H1 (cell line): ENCODE measurements at places on chromosomes 2 and 18. TPM values are rescaled to one million over a fixed set of nuclear protein-coding genes. Genes with fewer than 3 reads are reported as not detected.
A peak's percentile ranks its signal among the peaks of the same experiment; 100 is the strongest.

The IL1B gene
- not detected in 2 replicates for total RNA-seq

The RIT2 gene
- 2.5 and 3.2 TPM in 2 replicates for total RNA-seq

The DLGAP1 gene
- 15.1 and 16.9 TPM in 2 replicates for total RNA-seq

DNA sequence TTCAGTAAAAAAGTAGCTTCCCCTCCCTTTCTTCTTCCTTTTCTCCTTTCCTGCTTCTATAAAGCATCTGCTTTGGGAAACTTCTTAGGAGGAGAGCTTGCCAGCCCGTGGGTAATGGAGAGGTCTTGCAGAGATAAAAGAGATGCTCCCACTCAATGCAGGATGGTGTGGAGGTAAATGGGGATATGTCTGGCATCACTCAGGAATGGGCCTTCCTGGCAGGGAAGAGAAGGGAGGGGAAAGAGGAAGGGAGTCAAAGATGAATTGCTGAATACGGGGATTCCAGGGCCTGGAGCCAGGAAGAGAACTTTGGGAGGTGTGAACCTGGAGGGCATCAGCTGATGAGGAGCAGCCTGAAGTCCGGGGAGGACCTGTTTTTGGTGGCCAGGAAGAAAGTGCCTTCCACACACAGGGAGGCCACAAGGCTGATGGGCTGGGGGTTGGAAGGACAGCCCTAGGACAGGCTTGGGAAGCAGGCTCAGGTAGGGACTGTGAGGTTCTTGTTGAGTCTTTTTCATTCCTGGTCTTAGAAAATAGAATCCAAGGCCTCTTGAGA, 25.2 kb downstream of the IL1B start:
- no peak for DNase-seq

GRCh38 chr18:48797841-48798255, 152.9 kb downstream of the SMAD7 start:
- no peak for DNase-seq

DNA sequence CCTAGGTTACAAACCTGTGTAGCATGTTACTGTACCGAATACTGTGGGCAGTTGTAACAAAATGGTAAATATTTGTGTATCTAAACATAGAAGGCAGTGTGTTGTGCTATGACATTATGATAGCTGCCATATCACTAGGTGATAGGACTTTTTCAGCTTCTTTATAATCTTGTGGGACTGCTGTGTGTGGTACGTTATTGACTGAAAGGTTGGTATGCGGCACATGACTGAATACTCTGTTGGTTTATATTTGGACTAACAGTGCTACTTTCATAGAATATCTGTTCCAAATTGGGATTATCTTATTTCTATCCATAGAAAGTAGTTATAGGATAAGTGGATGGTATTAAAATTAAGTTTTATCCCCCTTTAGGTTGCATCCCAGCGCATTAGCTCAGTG, 144.7 kb downstream of the PHLPP1 start:
- no peak for DNase-seq

The LAMA1 gene
- 48.7 and 48.8 TPM in 2 replicates for total RNA-seq

DNA sequence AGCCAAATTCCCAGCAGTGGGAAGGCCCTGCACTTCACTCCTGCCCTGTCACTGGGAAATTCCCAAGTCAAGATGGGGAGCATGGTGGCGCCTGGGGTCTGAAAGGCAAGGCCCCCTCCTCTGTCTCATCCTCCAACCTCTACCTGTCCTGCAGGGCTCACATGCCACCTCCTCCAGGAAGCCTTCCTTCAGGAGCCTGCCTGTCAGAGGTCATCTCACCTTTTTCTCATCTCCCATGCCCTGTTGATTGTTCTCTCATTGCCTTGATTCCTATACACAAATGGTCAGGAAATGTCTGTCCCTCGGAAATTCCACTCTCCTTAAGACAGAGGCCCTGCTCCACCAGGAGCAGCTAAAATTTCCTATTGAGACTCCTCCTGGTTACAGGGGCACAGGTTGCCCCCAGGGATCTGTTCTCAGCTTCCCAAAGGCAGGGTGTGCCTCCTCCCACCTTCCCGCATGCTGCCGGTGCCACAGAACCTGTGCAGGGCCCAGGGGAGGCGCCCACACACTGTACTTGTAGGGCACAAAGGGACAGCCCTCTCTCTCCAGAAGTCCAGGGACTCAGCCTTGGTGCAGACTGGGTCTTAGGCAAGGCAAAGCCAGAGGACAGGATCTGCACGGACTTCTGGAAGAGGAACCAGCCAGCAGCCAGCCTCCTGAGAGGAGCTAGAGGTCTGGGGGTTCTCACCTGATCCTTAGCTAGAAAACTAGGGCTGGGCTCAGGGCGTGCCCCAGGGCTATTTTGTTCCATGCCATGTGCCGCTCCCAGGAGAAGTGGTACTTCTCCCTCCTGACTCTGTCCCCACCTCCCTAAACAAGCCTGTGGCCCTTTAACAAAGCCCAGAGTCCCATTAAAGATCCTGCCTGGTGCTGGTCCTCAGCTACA, 12.9 kb downstream of the HES6 start:
- no peak for DNase-seq

The C18orf54 gene
- total RNA-seq = 28.8 and 30.9 TPM in 2 replicates

- DNase-seq = no peak
Measured at GRCh38 chr2:173578404-173579107, 223.9 kb downstream of the CDCA7 start.

The LIMS4 gene
- 1.4 TPM in 1 of 2 replicates, not detected in the other for total RNA-seq

The MYCN gene
- total RNA-seq = 137 and 142 TPM in 2 replicates

- no peak for DNase-seq
Measured at GRCh38 chr2:219844401-219845091, 217.1 kb downstream of the SLC4A3 start.

The ITPRID2 gene
- 12.6 and 13.5 TPM in 2 replicates for total RNA-seq

DNA sequence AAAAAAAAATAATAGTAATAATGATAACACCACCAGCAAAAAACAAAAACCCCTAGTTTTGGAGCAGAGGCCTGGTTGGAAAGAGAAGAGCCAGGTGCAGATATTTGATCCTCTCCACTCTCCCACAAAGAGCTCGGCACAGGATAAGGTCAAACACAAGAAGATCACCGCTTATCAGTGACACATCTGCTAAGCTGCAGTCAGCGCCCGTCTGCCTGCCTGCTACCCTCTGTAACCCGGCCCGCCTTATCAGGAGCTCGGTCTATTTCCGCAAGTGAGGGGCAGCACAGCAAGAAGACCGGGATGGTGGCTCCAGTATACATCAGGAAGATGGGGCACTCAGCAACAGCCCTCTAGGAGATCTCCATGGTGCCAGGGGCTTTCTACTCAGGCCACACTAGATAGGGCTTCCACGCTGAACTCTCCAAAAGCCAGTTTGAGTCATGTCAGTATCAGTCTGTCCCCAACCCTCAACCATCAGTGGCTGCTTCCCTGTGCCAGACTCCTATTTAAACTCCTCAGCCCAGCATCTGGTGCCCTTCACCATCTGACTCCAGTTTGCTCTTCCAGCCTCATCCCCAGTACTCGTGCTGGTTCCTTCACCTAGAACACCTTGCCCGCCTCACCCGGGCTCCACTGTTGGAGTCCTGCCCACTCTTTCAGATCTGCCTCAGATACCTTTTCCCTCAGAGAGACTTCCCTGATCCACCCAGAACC, 67.3 kb upstream of the PPP1CB start:
- DNase-seq = no peak

GRCh38 chr18:60503199-60503598, 130.6 kb upstream of the MC4R start:
- no peak for DNase-seq

DNA sequence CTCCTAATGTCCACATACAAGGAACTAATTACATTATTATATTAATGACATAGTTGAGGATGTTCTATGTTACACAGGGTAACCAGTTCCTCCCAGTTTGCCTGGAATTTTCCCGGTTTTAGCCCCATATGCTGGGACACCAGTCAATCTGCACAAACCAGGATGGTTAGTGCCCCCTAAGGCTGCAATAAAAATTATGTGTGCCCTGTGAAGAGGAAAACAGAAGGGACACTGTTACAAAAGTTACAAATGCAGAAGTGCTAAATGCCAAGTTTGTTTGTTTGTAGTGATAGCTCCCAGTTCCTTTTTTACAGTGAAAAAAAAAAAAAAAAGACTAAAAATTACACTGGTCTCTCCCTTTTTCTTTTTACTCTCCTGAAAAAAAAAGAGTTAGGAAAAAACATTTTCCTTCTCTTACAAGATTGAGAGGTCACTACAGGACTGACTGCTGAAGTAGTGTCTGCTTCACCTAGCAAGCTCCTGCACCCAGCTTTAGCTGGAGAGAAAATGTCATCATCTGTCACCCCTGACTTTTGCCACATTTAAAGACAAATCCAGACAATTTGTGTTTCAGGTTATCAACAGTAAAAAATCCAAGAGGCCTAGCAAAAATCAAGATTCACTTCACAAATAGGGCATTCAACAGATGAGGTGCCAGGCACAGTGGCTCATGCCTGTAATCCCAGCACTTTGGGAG, 3.2 kb downstream of the ANKRD44 start:
- no peak for DNase-seq

The SERPINB10 gene
- not detected in 2 replicates for total RNA-seq

DNA sequence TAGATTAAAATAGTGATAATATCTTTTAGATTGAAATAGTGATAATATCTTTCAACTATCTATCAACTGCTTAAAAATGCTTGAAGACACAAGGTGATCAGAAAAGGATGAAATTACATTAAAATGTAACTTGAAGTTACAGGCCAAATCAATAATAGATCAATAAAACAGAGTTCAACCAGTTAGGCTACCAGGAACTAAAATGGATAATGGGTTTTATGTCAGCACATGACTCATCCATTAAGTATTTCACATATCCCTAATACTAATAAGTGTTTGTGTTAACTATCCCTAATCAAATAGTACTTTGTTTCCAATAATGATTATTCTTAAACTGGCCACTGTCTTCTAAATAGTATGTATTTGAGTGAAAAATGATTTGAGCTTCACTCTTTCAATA, 33.7 kb downstream of the CERKL start:
- no peak for DNase-seq

The ALK gene
- total RNA-seq = 0.09 and 0.10 TPM in 2 replicates

DNA sequence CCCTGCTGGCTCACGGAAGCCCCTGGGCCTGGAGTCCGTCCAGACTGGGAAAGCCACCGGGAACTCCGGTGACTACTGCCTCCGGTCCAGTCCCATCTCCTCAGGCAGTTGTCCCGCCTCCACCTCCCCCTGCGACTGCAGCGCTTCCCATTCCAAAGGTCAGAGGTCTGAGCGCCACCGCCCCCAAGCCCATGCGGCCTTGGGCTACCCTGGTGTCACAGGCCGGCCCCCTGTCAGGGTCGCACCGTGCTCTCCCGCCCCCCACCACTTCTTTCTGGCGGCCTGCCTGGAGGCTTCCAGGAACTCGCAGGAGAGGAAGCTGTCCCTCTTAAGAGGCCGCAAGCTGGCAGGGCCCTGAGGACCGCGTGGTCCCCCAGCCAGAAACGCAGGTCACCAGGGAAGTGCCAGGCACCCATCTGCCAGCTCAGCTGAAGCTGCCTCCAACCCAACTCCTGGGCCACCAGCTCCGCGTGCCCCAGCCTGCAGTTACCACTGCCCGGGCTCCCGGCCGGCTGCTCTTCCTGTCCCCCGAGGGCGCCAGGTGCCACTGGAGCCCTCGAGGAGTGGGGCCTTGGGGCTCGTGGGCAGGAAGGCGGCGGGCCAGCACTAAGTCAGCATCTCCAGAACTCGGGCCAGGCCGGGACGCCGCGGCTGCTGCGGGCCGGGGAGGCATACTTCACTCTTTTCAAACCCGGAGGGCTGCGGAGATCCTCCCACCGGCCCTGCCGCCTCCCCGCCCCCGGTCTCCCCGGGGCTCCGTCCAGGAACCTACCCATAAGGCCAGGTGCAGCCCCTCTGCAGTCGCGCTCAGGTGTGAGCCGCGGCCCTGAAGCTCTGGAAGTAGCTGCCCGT, 83.3 kb upstream of the POMC start:
- DNase-seq = peak; percentile 79

DNA sequence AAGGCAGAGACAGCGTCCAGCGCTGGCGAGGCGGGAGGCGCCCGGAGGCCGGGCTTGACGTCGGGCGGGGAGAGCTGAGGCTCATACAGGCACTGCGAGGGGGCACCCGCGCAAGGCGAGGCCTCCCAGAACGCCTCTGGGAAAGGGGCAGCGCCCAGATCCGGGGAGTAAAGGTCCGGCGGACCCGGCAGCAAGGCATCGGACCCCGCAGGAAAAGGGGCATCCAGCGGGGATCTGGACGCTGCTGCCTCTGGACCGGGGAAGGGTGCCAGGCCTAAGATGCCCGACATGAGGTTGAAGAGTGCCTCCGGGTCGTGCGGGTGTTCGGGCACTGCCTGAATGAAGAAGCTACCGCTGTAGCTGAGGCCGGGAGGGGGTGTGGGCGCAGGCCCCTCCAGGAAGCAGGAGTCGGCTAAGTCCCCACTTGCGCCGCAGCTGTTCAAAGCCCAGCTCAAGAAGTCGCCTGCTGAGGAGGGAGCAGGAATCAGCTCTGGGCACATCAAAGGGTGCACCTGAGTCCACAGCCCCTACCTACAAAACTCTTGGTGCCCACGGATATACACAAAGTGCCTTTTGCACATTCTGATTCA, 937 bp downstream of the EGR4 start:
- no peak for DNase-seq

DNA sequence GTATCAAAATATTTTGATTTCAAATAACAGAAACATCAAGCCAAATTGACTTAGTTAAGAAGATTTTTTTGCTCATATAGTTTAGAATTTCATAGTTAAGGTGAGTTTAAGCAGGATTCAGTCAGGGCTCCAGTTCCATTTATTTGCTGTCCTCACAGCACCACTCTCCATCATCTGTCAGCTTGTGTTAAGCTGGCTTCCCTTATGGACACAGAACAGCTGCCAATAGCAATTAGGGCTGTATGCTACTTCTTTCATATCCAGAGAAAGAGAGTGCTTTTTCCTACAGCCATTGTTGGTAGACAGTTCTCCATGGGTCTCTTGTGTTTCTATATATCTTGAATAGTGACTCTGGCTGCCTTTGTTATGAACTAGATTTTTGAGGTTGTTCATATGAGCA, 95.4 kb upstream of the CYP20A1 start:
- no peak for DNase-seq

The RAPH1 gene
- 27.4 and 28.3 TPM in 2 replicates for total RNA-seq

DNA sequence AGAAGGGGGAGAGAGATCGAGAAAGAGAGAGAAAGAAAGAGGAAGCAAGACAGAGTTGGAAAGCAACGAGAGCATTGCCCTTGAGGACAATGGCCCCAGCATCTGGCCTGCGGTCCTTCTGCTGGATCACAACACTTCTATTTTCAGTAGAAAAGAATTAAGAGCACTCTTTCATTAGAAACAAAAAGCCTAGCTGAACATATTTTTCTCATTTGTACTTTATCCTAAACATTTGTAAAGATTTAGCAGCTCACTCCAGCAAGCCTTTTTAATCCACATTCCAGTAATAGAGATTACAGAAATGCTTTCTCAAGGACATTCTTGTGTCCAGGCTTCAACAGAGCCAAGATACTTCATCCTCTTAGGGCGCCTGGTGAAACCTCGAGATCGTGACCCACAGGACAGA, 31.6 kb upstream of the AFF3 start:
- DNase-seq = no peak

DNA sequence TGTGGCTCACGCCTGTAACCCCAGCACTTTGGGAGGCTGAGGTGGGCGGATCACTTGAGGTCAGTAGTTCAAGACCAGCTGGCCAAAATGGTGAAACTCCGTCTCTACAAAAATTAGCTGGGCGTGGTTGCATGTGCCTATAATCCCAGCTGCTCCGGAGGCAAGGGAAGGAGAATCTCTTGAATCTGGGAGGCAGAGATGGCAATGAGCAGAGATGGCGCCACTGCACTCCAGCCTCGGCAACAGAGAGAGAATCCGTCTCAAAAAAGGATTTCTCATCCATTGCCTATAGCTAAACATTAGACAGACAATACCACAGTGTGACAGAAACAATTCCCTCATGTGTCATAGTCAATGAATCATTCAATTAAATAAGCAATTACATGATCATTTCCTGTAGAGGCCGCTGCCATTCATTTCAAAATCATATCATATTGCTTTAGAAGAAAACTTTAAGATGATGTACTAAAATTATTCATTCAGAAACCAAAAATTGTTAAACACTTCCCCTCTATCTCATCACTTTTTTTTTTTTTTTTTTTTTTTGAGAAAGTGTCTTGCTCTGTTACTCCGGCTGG, 69.5 kb upstream of the TGIF1 start:
- DNase-seq = no peak
